Activated CD8-positive, alpha-beta memory T cell treated with anti-CD3 and anti-CD28 coated beads for 48 hours (primary cell): ENCODE measurements at places on chromosomes 11 and 22.

DNA sequence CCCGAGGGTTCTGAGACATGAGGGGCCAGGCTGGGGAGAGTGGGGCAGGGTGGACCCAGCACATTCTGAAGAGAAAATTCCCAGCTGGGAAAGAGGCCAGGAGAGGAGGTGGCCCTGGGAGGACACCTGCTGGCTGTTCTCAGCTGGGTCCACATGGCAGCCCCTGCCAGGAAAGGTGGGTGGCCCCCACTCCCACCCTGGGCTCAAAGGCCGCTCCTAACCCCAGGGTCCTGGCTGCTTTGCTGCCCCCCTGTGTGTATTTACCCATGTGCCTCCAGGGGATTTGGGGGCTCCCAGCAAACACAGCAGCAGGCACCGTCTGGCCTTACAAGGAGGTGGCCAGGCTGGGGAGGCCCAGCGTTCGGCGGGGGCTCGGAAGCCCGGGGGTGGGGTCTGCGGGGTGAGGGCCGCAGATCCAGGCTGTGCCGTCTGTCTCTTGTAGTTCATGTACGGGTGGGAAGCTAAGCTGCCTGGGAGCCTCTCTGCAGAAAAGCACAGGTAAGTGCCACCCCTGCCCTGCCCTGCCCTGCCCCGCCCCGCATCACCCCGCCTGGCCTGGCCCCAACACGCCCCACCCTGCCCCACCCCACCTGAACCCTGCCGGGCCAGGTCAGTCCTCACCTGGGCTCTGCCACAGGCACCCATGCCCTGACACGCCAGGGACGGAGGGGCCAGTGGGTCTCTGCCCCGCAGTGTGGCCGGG is 10.6 kb downstream of the MUC5B start:
- no peak for DNase-seq

DNA sequence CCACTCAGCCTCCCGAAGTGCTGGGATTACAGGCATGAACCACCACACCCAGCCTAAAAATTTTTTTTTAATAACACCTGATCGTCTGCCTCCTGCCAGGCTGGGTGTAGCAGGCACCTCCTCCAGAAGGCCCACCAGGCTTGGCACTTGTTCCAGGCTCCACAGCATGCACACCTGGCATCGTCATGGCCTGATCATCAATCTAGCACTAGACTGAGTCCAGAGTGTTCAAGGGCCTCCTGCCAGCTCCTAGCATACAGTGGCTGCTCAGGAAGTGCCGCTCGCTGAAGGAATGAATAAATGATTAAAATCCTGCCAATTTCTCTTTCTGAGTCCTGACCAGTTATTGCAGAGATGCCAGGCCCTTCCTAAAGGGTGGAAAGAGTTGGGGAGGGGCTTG is 3.5 kb upstream of the PDGFB start:
- no peak for DNase-seq

GRCh38 chr11:71450507-71450906 is 2.3 kb upstream of the DHCR7 start:
- DNase-seq: no peak

DNA sequence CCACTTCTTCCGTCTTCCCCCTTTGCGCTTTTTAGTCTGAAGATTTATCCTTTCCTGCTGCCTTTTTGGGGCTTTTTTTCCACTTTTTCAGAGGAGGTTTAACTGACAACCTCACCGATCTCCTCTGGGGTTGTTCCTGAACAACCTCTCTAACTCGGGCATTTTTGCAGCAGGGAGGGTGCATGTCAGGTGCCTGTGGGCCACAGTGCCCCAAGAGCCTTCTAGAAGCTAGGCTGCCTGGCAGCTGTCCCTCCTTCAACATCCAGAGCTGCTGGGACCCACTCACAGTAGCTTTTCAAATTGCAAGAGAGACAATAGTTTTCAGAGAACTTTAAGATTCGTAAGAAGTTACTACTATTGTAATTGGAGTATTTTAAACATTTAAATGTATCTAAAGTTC is 1112.4 kb upstream of the CNTN5 start:
- no peak for DNase-seq

GRCh38 chr22:30031764-30032455 is 48.4 kb upstream of the HORMAD2 start:
- DNase-seq: no peak

DNA sequence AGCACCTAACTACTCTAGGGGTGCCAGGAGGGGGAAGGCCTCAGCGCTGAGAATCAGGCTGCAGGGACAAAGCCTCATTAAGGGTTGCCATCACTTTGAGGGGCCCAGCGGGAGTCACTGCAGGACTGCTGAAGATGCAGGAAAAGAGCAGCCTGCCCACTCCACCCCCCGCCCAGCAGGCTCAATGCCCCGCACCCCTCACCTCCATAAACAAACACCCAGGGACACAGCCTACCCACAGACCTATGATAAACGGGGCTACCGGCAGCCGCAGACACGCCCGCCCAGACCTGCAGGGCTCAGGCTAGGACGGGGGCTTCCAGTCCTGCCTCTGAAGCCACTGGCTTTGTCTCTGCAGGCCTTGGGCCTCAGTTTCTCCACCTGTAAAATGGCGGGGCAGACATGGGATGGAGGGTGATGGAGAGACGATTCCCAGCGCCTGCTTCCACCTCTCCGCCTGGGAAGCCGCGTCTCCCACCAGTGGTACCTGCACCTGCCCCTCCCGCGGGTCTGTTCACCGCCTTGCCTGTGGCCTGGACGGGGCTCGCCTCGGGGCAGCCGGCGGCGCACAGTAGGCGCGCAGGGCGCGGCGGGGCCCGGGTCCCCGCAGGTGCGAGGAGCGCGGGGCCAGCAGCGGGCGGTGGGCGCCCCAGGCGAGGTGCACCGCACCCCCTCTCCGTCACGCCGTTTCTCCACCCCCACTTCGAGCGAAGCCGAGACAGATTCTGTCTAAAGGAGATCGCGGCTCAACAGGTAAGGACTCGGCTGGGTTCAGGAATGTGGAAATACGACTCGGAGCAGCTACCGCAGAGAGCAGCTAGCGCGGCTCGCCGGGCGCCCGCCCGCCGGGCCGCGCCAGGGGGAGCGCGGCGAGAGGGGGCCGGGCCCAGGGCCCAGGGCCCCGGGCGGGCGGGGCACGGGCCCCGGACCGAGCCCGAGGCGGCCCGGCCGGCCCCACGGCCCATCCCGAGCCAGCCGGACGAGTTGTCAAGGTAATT is 1.5 kb downstream of the WNT7B start:
- DNase-seq: no peak

DNA sequence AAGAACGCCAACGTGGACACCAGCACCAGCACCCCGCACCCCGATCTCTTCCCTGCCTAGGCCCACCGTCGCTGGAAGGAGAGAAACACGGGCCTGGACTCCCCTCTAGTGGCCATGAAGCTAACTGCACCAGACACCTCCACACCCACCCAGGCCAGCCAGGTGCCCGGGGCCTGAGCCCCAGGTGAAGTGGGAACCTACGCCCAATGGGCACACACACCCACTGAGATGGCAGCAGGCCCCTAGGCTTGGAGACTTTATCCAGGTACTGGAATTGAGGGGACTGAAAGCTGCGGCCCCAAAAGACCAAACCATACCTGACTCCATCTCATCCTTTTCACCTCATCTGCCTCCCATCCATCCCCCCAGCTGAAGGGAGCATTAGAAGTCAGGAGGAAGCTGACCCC is 81.0 kb downstream of the BUD13 start:
- DNase-seq: peak; percentile 40

GRCh38 chr11:71352226-71352625 is 96.0 kb downstream of the DHCR7 start:
- DNase-seq: no peak

- DNase-seq: peak; percentile 15
Measured at GRCh38 chr11:107799218-107799859, 59.2 kb downstream of the SLC35F2 start.

DNA sequence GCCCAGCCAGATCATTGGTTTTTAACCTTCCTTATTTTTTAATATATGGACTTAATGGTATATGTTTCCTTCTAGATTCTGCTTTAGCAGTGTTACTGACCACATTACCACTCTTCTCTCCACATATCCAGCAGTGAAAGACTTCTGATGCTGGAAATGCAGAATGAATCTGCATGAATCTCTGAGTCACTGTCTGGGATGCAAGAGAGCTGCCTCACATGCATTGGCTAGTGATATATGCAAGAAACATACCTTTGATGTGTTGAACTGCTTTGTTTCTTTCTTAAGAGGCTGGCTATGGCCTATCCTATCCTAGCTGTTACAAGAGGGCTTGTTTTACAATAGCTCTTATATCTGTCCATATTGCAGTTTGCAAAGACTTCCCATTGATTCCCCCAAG is 16.6 kb upstream of the AMPD3 start:
- no peak for DNase-seq

DNA sequence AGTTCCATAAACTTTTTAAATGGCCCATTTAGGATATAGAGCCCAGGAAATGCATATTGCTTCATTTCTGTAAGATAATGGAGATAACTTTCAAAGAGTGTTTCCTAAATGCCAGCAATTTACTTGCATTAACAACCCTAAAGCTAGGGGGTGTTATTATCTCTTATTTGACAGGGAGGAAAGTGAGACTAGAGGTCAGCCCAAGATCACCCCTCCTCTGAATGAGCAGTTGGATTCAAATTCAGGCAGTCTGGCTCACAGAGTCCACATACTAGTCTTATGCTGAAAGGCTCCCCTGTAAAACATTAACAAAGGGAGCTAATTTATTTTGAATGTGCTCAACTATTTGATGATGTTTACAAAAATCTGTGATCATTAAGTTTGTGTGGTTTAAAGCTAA is 49.9 kb upstream of the TRIM77 start:
- DNase-seq: no peak

DNA sequence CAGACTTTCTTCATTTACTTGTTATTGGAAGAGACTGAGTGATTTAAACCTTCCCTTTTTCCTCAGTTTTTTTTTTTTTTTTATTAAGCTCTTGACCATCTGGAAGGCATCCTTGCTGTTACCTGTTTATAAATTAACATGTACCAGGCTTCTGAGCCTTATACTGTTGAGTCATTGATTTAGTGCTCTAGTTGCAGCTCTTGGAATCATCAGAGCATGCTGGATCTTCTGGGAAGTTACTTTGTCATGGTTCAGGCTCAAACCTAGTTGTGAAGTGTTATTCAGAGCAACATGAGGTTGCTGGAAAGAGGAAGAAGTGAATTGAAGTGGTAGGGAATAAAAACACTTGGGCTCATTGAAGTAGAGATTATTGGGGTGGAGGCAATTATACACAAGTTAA is 6.3 kb downstream of the ZDHHC5 start:
- no peak for DNase-seq

DNA sequence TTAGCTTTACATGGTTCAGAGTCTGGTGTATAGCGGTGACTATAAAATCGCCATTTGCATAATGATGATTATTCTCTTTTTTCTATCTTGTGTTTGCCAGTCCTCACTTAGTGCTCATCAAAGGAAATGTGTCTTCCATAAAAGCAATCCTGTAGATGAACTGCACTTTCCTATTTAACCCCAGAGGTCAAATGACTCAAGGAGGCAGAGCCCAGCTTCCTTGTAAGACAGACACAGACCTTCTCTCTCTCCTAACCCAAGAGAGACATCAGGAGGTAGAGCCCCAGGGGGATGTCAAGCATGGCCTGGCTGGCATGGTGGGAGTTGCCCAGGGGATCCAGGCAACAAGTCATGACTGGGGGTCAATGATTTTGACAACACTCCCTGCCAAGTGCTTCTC is 46.9 kb upstream of the CRTAM start:
- DNase-seq: no peak

DNA sequence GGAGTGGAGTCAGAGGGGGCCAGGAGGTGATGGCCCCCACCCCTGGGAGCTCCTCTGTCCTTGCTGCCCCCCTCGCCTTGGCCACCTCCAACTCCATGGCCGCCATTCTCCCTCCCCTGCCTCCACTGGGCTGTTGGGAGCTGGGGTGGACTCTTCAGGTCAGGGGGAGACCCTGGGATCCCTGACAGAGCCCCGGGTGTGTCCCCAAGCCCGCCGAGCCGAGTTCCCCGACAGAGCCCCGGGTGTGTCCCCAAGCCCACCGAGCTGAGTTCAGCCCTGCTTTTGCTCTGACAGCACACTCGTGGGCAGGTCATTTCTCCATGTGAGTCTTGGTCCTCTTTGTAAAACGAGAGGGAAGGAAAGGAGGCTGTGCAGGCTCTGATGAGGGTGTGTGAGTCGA is 13.2 kb upstream of the PARVG start:
- no peak for DNase-seq

DNA sequence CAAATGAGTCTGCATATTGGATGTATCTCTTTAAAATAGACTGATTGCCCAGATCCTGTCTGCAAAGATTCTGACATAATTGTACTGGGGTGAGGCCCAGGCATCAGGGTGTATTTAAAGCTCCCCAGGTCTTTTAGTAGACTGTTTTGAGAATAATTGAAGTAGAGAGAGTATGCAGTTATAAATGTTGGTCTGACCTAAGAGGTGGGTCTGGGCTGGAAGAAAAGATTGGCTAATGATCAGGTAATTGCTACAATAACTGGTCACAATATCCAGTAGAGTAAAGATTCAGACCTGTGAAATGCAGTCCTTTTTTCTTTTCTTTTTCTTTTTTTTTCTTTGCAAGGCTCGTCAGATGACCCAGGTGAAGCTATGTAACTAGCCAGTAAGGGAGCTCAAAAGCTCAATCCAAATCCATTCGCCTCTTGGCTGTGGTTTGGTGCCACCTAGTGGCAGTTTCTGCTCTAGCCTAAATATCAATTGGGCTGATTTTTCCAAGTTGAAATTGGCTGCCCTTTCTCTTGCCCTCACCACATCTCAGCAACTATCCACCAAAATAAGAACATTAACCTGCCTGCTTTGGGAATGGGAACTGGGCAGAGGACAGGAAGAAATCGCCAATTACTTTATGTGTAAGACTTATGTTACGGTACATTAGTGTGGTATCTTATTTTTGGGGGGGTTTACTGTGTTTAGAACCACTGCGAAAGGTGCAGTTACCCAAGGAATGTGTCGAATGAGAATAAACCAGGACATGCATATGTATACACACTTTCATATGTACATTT is 45.9 kb downstream of the ZNF143 start:
- peak; percentile 26 for DNase-seq

DNA sequence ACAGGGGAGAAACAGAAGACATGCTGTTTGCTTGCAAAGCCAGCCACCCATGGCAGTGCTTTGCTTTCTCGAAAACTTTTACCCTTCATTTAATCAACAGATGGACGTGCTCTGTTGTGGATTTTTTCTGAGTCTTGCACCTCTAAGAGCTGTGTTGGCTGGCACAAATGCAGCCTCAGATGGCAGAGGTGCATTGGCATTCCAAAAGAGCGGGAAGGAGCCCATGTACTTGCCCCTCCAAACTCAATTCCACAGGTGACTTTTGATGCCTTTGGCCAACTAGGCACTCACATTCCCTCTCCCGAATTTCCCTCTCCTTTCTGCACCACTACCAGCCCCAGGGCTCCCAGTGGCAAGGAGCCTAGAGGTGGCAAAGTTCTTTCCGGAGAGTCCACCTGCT is 1.2 kb downstream of the KIRREL3 start:
- DNase-seq: no peak

GRCh38 chr22:23380911-23381310 is 199.2 kb downstream of the IGLL1 start:
- no peak for DNase-seq
